Ecto neural progenitor cell (in vitro differentiated cells): ENCODE measurements at places on chromosomes 11 and 22.

GRCh38 chr22:44130076-44130711, 50.5 kb upstream of the PARVG start:
- DNase-seq: no peak

- DNase-seq: no peak
Measured at GRCh38 chr11:86159581-86159891, 85.0 kb upstream of the EED start.

- no peak for DNase-seq
Measured at GRCh38 chr11:99739464-99740089, 718.8 kb downstream of the CNTN5 start.

GRCh38 chr22:21755851-21756284, 20.3 kb upstream of the YPEL1 start:
- no peak for DNase-seq

- DNase-seq: no peak
Measured at GRCh38 chr11:2484576-2485125, 39.8 kb downstream of the KCNQ1 start.

DNA sequence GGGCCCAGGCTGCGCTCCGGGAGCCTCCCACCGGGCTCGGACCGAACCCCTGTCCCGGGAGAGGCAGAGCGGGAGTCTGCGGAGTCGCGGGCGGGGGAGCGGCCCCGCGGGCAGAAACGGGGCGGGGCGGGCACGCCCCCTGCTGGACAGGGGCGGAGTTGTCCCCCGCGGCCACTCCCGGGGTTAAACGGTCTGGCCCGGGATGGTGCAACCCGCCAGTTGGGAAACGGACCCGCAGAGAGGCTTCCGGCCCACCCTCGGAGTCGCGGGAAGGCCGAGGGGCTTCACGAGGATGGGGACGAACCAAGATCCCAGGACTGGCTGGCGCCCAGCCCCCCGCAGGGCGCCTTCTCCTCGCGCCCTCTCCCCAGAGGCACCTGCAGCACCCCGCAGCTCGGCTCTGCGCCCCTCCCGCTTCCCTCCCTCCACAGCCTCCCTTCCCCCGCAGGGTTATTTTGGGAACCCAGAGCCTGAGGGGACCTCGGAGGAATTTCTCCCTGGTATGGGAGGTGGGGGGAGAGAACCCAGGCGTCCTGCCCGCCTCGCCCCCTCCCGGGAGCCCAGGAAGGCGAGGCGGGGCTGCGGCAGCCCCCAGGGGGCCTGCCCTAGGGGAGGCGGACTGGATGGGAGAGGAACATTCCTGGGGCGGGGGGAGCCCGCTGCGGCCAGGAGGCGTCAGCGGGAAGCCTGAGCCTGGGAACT, 902 bp downstream of the RASGRP2 start:
- DNase-seq: peak; percentile 87

GRCh38 chr22:23288301-23289129, 108.2 kb downstream of the BCR start:
- DNase-seq: no peak

GRCh38 chr22:35150183-35151107, 84.5 kb downstream of the ISX start:
- DNase-seq: peak; percentile 86

DNA sequence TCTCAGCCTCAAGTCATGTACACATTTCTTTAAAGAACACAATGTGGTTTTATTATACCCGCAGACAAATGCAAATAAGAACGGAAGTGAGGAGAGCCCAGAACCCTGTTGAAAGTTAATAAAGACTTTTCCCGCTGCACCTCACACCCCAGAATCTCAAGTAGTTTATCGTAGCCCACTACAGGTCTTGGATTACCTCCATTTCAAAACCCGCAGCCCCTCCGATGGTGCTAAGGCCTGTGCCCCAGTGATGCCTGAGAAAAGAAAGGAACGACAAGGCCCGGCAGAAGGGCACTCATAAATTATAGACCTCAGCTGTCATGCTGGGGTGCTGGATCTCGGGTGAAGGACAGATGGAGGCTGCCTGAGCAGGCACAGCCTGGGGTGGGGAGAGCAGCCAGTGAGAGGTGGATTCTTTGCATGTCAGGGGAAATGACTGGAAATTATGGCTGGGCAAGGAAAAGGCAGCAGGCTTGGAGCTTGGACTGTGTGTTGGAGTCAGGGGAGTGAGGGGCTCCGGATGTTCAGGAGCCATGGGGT, 354.1 kb downstream of the NTM start:
- DNase-seq: no peak

DNA sequence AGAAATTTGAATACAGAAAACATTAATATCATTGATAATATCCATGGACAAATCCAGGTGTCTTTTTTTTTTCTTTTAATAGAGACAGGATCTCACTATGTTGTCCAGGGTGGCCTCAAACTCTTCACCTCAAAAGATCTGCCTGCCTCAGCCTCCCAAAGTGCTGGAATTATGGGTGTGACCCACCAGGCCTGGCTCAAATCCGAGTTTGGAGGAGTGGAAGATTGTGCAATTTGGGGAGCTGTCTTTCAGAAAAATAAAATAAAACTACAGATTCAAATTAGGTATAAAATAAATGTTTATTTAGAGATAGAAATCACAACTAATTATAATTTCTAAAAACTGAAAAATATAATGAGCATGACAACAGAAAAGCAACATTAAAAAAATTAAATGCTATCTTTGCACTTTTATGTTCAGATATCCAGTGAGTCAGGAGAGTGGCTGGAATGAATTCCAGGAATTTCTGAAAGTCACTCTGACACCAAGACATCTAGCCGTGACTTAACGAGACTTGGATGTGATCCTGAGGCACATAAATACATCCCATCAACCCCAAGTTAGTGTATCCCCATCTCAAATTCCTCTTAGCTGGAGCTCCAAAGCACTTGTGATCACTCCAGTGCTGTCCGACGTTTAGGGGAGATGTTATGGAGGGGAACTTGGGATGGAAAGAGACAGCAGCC, 128.6 kb upstream of the THY1 start:
- no peak for DNase-seq

- DNase-seq: no peak
Measured at GRCh38 chr11:113960702-113961330, 14.1 kb upstream of the HTR3A start.
